ENCODE measurements at places on chromosomes 11 and 22.

DNA sequence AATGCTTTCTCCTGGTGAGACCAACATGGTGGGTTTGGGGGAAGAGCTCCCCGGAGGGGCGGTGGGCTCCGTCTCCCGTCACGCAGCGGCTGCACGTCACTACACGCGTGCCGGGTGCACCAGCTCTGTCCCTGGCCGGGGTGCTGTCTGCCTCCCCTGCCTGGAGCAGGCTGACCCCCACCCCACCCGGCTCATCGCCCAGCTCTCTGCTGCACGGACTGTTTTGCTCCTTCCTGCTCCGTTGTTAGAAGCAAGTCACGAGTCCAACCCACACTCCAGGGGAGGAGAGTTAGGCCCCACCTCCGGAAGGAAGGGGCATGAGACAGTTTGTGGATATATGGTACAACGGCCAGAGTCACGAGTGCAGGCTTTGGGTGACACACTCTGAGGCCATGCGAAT lies 364.9 kb downstream of the BRD1 start:
- no peak for DNase-seq

DNA sequence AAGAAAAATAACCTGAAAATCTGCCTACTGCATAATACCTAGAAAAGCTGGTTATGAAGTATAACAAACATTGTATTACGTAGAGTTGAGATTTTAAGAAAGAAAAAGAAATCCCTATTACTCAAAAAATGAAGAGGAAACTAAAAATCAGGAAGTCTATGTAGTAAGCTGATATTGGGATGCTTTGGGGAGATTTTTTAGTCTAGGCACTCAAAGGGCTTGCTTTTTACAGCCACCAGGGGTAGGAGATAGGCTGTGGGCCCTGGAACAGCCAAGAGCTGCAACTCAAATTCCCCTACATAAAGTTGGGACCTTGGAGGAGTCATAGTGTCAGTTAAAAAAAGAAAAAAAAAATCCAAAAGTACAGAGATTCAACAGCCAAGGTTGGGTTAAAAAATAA lies 90.4 kb downstream of the RELT start:
- DNase-seq: no peak

GRCh38 chr11:104094576-104094975 lies 58.1 kb downstream of the DDI1 start:
- no peak for DNase-seq

GRCh38 chr11:36108881-36109589 lies 165.2 kb downstream of the LDLRAD3 start:
- no peak for DNase-seq

GRCh38 chr11:3958281-3958680 lies 102.8 kb downstream of the STIM1 start:
- no peak for DNase-seq
